Activated CD4-positive, alpha-beta T cell treated with anti-CD3 and anti-CD28 coated beads for 4 hours (primary cell): ENCODE measurements at places on chromosomes 6 and 20.

GRCh38 chr6:119308991-119309657 lies 40.4 kb downstream of the MAN1A1 start:
- DNase-seq = no peak

DNA sequence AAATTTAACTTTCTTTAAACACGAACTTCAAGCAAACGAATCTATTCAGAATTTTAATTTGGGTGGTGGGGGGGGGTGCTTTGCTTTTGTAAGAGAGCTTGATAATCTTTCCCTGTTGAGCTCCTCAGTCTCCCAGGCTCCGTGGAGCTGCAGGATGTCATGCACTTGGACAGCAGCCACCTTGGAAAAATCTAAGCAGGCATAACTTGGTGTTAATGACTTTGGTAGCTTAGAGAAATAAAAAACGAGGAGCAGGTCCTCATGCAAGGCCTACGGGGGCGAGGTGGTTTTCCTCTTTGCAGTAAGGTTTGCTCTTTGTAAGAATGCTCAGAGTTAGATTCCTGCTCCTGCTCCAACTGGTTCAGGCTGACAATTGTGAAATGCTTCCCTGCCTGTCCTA lies 102.3 kb downstream of the EDN1 start:
- no peak for DNase-seq

DNA sequence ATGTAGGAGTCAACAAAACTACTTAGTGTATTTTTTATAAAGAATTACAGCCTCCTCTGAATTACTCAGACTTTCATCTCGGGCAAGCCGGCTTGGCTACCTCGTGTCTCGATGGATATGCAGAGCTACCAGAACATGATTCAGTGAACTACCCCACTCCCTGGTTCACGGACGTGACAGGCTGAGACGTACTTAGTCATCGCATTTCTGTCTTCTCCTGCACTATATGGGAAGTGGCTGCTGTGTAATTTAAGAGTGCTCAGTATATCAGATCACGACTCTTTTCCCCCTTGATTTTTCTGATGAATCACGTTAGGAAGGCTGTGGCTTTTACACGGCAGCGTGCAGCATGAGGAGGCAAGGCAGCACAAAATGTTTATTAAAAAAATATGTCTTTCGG lies 302.7 kb upstream of the ZFP64 start:
- DNase-seq = peak; percentile 70

GRCh38 chr6:36269834-36270705 lies at the start of gene PNPLA1:
PNPLA1 (plus strand) TSS chr6:36270060; CDS start chr6:36270460, 400 bp downstream.
- no peak for DNase-seq

- no peak for DNase-seq
These were observed 30.8 kb downstream of the RSPO4 start for GRCh38 chr20:971346-971745.

DNA sequence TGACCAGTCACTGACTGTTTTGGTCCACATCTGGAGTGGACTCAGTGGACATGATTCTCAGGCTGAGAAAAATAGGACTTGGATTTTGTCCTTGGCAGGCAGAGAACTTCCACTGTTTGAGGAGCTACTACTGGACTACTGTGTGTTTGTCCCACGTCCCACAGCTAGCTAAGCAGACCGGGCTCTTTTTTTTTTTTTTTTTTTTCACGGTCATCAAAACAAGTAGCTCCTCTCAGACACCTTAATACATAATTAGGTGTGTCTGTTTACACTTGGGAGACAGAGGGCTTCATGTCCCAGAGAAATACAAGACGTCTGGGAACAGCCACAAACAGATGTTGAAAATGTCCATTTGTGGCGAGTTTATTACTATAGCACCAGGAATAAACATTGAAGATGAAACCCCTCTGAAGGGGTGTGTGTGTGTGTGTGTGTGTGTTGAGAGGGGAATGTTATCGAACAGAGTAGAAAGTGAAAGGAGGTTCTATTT lies 155.0 kb upstream of the SUPT3H start:
- no peak for DNase-seq

DNA sequence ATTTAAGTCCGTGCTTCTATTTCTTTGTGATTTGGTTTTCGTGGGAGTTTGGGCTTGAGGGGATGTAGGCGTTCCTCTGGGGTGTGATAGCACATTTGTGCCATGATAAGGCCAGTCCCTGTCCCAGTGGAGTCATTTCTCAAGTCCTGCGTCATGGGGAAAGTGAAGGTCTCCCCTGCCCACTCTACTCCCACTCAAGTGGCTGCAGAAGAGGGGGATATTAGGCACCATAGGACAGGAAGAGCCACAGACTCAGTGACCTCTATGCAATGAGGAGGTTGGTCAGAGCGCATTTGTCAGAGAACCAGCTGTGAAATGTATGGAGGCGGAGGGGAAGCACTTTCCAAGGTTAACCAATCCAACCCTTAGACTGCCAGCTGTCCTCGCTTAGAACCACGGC lies 51.9 kb upstream of the EDN1 start:
- no peak for DNase-seq

GRCh38 chr6:151379933-151380847 lies 11.2 kb downstream of the ZBTB2 start:
- peak; percentile 20 for DNase-seq

DNA sequence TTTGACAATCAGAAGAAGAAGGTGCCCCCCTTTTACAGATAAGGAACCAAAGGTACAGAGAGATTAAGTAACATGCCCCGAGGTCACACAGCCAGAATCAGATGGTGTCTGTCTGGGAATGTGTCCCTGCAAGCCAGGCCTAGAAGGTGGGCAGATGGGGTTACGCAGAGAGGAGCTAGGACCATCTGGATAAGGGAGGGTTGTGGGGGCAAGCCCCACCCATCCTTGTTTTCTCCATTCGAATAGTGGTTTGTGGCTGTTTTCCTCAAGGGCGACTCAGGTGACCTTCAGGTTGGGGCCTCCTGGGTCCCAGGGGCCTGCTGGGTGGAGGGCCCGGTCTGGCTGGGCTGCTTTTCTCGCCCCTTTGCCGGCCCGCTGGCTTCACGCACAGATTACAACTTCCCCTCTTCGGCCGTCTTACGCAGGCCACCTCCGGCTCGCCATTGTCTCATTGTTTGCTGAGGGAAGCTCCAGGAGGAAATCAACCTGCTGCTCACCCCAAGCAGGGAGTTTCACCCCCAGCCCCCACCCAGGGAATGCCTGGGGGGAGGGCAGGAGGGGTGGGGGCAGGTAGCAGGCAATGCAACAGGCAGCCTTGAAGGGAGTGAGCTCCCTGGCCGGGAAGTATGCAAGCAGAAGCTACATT lies 30.8 kb upstream of the CSNK2A1 start:
- no peak for DNase-seq

DNA sequence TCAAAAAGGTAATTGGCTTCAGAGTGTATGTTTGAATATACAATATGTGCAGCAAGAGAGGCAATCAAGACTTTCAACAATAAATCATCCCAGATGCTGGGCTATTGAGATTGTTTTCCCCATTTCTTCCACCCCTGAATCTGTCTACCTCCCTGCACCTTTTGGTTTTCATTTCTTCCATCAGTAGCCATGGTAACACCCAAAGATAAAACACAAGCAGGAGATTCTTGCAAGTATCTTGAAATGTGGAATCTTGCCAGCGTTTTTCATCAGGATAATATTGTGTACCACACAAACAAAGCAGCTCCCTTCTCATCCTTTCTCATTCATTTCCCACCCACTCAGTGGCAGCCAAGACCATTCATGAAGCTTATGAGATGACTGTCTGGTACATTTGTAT lies 73.0 kb upstream of the NRSN1 start:
- DNase-seq = no peak

DNA sequence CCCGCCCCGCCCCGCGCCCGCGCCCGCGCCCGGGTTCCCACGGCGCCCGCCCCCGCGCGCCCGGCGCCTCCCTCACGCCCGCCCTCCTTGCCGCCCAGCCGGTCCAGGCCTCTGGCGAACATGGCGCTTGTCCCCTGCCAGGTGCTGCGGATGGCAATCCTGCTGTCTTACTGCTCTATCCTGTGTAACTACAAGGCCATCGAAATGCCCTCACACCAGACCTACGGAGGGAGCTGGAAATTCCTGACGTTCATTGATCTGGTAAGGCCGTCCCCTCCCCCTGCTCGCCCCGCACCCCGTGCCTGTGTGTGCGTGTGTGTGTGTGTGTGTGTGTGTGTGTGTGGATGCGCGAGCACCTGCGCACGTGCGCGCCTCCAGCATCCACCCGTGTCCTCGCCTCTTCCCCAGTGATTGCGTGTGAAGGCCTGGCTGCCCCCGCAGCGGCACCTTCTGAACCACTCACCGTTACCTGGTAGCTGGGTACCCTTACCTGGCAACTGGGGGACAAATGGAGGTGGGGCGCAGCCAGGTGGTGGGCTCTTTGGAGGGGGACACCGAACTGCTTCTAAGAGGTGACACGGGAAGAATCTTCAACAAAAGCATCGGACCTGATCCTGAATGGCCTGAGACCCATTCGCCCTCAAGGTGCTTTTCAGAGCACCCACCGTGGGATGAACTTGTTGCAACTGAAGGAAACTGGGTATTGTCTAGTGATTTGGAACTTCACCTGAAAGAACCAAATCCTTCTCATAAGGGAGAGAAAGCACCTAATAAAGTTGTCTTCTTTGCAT lies at the start of gene AIG1:
Gene AIG1 (plus strand): TSS at position 84 of the 791 bp plus-strand sequence. CDS start 37 bp downstream, at position 121.
- peak; percentile 64 for DNase-seq

- DNase-seq = no peak
These were observed 84.5 kb downstream of the DOK5 start for GRCh38 chr20:54559890-54560289.

GRCh38 chr6:124769811-124770544 lies 192.3 kb upstream of the RNF217 start:
- DNase-seq = no peak

DNA sequence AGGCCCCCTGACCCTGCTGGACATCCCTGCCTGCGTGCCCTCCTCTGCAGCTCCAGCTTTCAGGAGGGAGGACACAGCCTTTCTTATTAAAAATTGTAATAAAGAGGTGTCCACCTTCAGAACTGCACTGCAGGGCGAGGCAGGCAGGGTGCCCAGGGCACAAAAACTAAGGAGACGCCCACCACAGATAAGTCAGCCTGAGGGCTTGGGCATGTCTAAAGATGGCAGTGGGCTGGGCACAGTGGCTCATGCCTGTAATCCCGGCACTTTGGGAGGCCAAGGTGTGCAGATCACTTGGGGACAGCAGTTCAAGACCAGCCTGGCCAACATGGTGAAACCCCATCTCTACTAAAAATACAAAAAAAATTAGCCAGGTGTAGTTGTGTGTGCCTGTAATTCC lies 7.0 kb upstream of the C20orf144 start:
- no peak for DNase-seq

GRCh38 chr6:128438393-128438792 lies 82.0 kb downstream of the PTPRK start:
- DNase-seq = no peak

- DNase-seq = no peak
These were observed 14.7 kb upstream of the CHD6 start for GRCh38 chr20:41632896-41633295.

DNA sequence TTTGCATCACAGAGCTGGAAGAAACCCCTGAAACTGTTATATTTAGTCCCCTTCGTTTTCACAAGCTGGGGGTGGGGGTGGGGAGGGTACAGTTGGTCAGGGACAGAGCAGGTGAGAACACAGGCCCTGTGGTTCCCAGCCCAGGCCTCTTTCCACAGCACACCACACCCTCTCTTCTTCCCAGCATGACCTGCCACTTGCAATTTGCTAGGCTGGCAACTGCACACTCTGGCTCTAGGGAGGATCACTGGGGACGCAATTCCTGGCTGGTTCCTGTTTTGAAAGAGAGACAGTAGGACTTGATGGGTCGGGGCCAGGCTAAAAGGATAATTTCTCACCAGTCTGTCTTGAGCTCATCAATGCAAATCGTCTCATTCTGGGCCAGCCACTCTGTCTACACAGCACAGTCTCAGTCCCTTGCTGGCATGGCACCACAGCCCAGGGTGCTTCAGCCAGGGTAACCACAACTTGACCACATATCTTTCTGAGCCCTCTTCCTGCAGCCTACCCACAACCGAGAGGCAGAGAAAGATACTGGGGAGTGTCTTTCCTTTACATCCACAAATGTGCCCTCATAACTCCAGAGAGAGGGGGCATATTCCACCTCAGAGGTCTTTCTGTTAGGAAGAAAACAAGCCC lies 41.7 kb upstream of the EMILIN3 start:
- DNase-seq = no peak

DNA sequence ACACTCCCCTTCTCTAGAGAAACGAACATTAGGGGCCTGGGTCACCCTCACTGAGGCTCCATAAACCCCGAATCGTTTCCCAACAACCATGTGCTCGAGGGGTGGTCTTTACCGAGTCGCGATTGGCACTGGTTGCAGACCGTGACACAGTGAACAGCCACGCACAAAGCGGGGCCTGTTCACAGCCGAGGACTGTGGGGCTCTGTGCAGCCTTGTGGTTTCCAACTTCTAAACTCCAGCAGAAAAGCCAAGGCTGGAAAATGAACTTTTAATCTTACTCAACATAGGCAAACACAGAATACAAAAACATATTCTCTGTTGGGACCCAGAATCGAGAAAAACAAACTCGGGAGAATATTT lies 19.0 kb downstream of the RRBP1 start:
- no peak for DNase-seq

- no peak for DNase-seq
These were observed 146.9 kb downstream of the FOXC1 start for GRCh38 chr6:1756472-1757129.

DNA sequence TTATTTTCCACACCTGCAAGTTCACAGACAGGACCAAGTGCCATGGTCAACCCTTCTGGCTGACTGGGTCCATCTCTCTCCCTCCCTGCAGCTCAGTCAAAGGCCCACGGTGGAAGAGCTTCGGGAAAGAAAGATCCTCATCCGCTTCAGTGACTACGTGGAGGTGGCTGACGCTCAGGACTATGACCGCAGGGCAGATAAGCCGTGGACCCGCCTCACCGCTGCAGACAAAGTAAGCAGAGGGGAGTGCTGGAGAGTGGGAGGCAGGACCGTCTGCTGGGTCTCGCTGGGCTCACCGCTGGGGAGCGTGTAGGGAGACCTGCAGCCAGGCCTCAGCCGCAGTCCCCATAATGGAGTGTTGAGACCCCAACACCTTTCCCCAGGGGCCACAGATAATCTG lies 45.0 kb downstream of the TBC1D7 start:
- no peak for DNase-seq

GRCh38 chr6:36550473-36551000 lies 3.3 kb upstream of the STK38 start:
- no peak for DNase-seq

DNA sequence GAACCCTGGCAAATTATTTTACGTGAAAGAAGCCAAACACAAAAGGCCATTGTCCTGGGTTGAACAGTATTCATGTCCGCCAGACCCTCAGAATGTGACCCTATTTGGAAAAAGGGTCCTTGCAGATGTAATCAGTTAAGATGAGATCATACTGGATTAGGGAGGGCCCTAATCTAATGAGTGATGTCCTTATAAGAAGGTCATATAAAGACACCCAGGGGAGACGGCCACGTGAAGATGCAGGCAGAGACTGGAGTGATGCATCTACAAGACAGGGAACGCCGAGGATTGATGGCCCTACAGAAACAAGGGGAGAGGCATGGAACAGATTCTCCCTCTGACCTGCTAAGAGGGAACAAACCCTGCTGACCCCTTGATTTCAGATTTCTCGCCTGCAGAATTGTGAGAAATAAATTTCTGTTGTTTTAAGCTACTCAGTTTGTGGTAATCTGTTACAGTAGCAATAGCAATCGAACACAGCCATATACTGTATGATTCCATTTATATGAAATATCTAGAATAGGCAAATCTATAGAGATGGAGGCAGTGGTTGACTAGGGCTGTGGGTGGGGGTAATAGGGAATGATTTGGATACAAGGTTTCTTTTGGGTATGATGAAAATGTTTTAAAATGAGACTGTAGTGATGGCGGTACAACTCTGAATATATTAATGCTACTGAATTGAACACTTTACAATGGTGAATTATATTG lies 132.9 kb upstream of the NUP153 start:
- DNase-seq = no peak
